NCI-H2107 (cell line): ENCODE measurements at places on chromosomes 3 and 15.

DNA sequence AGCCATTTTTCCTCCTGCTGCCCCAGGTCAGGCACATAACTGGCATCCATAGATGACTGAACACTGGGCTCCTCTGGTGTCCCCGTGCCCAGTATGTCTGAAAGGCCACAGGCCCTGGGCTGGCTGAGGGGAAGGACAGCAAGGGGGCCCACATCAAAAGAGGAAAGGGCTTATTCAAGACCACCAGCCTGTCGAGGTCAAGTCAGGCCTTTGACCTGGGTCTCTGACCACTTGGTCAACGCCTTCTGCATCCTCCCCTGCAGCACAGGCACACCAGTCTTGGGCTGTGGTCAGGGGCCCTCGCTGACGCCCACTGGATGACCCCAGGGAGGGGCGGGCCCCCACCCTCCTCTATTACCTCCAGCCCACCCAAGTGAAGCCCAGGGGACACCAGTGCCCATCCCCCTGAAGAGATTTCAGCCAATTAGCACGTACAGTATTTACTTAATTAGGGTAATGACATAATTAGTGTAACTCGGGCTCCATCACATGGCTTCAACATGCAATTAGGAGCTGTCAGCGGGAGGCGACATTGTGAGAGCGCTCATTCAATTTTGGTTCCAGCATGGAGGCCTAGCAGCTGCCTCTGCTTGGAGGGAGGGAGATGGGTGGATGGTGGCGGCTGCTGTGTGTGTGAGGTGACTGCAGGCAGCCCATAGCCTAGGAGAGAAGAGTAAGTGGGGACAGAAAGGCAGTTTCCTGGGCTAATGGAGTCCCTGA is 13.5 kb upstream of the DNAH1 start:
- DNase-seq: no peak

DNA sequence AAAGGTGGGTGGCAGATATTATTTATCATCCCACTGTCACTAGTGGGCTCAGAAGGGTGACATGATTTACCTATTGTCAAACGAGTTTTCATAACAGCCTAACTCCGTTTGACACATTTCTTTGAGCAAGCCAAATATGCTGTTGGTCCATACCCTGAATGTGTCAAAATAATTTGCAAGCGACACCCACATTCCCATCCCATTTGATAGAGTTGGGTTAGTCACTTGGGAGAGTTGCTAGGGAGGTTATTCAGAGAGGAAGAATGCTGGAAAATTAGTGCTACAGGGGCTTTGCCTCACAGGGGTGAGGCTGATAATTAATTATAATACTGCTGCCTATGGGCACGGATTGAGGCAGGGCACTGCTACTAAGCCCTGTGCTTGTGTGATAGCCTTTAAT is 98.5 kb upstream of the FHIT start:
- DNase-seq: no peak

DNA sequence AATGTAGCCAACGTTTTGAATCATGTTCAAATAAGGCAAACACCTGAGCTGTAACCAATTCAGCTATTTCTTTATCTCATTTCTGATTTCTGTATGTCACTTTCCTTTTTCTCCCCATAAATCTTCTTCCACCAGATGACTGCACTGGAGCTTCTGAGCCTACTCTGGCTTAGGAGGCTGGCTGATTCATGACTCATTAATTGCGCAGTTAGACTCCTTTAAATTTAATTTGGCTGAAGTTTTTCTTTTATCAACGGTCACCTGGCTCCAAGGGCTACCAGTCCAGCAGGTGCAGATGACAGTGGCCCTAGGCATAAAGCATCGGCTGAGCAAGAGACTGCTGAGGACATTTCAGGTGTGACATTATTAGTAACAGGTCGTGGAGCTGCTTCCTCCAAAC is 39.6 kb upstream of the ITGA11 start:
- DNase-seq: no peak

GRCh38 chr3:136465296-136465695 is 215.2 kb downstream of the PCCB start:
- no peak for DNase-seq

GRCh38 chr3:168532135-168532534 is 436.4 kb upstream of the GOLIM4 start:
- no peak for DNase-seq

- DNase-seq: no peak
These were observed 60.4 kb downstream of the P3H2 start for GRCh38 chr3:190060192-190060775.

GRCh38 chr3:126685493-126685892 is 18.5 kb upstream of the CHCHD6 start:
- DNase-seq: no peak

DNA sequence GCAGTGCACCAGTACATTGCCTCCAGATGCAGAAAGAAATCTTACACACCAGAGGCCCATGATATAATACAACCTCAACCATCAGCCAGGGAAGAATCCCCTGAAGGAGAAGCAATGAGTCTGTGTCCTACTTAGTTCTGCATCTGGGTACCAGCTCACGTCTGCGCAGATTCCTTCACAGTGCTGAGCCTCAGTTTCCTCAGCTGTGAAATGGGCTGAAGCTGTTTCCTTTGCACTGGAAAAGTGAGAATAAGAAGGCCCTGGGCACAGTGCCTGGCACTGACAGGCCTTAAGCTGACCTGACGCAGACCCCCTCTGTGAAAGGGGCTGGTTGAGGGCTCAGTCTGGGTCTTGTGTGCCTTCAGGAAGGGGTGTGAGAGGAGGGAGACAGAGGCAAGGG is 20.7 kb downstream of the ATP2B2 start:
- DNase-seq: no peak

GRCh38 chr3:158420654-158421396 is 150.2 kb upstream of the MLF1 start:
- no peak for DNase-seq

- DNase-seq: no peak
These were observed 114.7 kb downstream of the B3GALNT1 start for GRCh38 chr3:160990446-160990845.

DNA sequence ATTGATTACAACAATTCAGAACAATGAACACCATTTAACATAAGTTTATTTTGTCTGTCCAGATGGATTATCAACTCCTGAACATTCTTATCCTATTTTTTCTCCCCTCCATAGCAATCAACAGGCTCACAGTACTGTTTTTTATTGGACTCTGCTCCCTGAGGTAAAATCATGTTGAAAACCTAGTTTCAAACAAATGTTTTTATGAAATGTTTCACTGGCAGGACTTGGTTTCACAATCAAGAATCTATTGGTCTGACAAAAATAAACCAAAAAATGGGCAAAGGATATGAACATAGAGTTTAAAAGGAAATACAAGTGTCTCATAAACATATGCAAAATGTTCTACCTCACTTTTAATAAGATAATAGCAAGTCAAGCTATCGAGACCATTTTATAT is 2.6 kb upstream of the MYRIP start:
- no peak for DNase-seq

GRCh38 chr3:63814237-63814636 is 4.9 kb upstream of the C3orf49 start:
- no peak for DNase-seq

DNA sequence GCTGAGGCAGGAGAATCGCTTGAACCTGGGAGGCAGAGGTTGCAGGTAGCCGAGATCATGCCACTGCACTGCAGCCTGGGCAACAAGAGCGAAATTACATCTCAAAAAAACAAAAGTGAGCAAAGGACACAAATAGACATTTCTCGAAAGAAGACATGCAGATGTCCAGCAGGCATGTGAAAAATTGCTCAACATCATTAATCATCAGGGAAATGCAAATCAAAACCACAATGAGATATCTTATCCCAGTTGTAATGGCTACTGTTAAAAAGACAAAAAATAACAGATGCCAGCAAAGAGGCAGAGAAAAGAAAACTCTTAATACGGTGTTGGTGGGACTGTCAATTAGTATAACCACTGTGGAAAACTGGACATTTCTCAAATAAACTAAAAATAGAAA is 20.9 kb downstream of the ASB7 start:
- no peak for DNase-seq

- DNase-seq: no peak
These were observed 3.8 kb downstream of the VEPH1 start for GRCh38 chr3:157499342-157499963.

DNA sequence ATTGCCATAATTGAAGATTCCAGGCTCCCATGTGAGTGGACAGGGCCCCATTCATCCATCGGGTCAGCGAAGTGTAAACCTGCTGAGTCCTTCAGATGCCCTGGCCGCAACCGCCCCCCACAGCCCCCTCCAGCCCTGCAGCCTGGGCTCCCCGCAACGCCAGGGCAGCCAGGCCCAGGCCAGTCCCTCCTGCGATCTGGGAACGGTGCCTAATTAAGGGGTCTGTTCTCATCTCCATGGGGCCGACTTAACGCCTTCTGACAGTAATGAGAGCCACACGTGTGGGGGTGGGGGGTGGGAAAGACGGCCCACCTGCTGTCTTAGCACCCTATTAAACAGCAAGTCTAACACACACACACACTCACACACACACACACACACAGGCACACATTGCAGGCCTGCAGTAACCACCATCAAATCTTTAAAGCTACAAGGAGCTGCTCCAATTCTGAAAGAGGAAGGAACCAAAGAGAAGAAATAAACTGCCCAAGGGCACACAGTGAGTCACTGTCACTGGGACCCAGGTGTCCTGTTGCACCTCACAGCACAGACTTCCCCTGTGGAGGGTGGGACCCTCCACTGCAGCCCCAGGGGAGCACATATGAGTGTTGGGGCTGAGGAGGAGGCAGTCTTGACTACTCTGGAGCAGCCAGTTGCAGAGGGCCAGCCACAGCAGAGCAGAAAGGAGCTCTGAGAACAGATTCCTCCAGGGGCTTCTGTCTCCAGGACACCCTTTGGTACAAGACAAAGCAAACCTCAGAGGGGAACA is 31.8 kb upstream of the HES1 start:
- DNase-seq: no peak

GRCh38 chr3:136804141-136804540 is 14.8 kb upstream of the SLC35G2 start:
- no peak for DNase-seq

DNA sequence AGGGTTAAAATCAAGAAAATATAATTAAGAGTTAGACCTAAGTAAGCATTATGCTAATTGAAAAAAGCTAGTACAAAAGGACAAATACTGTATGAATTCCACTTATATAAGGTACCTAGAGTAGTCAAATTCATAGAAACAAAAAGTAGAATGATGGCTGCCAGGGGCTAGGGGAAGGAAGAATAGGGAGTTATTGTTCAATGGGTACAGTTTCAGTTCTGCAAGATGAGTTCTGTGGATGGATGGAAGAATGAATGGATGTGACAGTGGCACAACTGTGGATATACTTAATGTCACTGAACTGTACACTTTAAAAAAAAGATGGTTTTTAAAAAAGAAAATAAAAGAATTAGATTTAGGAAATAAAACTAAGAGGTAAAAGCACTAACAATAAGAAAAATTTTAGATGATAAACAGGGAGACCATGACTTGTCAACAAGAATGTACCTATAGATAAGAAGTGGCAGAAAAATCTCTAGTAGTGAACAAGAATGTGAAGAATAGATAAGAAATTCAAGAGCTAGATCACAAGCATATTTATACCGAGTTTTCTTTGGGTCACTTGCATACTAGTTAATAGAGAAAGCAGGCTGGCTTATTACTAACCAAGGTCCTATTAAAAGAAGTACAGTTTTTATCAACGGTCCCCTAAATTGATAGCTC is 5.5 kb downstream of the IFT80 start:
- no peak for DNase-seq

GRCh38 chr3:131535131-131535530 is 32.4 kb upstream of the MRPL3 start:
- no peak for DNase-seq

GRCh38 chr15:100763835-100764750 is 115.5 kb upstream of the ALDH1A3 start:
- DNase-seq: no peak

DNA sequence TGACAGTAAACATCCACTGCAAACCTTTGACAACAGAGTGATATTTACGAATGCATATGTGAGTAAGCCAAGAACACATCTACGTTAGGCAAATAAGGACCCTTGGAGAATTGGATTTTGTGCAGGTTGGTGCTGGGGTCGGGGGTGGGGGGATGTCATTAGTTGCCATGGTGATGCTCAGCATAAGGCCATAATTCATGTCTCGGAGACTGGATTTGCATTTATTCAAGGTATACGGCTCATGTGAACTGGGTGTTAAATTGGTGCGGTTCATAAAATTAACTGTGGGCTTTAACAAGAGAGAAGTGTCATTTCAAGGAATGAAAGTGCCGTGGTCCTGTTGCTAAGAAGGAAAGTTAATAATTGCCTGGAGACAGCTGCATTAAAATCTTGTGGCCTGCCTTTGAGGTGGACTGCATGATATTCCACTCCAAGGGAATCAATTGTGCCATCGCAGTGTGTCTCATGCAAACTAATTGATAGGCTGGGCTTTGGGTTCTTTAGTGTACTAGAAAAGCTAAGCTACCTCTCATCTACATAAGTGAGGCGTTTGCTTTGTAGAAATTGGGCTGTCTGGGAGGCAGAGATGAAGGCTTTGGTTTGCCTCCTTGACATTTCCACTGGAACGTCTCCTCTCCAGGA is 228.9 kb upstream of the FEZF2 start:
- no peak for DNase-seq

DNA sequence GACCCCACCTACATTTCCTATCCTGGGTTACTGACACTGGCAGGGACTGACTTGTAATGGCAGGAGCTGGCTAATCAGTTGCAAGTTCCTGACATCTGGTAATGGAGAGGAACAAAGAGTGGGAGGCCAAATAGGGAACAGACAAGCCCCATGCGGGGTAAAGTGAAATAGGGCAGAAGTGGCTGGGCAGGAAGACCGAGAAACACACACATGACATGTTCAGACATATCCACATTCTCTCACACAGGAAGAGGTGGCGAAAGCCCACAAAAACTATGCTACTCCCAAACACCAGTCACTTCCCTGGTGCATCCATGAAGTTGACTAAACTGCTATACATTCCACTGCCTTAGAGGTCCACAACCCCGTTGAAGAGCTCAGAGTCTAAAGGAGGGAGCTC is 394.1 kb upstream of the TBL1XR1 start:
- no peak for DNase-seq
